ENCODE measurements at places on chromosomes 4 and X. TPM values are rescaled to one million over a fixed set of nuclear protein-coding genes. Genes with fewer than 3 reads are reported as not detected.

GRCh38 chr4:22356987-22357596 is 158.8 kb downstream of the ADGRA3 start:
- DNase-seq = no peak

- DNase-seq = no peak
Measured at GRCh38 chr4:133149932-133150471, 908 bp downstream of the PCDH10 start.

DNA sequence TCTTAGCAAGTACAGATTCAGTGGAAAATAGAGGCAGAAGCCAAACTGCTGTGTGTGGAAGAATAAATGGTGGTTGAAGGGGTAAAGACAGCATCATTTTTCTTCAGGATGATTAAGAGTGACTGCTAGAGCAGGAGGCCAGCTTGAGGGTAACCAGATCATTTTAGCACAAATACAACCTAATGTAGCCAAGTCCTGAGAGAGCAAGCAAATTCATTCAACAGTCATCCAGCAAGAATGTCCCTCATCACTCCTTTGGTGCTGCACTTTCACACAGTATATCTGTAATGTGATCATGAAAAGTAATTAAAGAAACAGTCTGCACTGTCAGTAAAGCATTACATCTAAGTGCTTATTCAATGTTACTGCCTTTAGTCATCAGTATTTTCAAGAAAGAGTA is 44.8 kb downstream of the NPFFR2 start:
- DNase-seq = no peak

GRCh38 chr4:11505221-11505971 is 76.7 kb upstream of the HS3ST1 start:
- DNase-seq = no peak

DNA sequence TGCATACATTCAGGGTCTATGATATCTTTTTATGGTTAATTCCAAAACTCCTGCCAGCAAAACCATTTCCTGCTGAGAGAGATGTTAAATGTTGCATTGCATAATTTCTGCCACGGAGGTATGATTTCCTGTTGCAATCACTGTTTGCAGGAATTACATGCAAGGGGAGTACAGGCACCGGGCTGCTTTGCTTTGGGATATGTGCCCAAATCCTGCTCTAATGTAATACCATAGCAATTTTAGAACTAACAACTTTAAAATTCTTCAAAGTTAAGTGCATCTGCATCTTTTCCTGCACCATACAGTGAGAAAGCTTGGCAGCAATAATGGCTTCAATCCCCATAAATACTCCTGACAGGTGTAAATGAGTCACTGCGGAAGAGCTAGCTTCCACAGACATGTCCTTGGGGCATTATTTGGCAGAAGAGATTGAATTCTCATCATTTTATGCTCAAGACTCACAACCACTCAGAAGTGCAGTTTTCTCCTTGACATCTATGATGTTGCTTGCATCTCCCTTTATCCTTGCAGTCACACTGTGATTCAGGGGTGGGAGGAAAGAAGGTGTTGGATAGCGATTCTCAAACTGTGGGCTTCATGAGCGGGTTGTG is 29.6 kb downstream of the TRIM2 start:
- DNase-seq = no peak

- DNase-seq = no peak
Measured at GRCh38 chrX:39582091-39582490, 515.7 kb downstream of the BCOR start.

DNA sequence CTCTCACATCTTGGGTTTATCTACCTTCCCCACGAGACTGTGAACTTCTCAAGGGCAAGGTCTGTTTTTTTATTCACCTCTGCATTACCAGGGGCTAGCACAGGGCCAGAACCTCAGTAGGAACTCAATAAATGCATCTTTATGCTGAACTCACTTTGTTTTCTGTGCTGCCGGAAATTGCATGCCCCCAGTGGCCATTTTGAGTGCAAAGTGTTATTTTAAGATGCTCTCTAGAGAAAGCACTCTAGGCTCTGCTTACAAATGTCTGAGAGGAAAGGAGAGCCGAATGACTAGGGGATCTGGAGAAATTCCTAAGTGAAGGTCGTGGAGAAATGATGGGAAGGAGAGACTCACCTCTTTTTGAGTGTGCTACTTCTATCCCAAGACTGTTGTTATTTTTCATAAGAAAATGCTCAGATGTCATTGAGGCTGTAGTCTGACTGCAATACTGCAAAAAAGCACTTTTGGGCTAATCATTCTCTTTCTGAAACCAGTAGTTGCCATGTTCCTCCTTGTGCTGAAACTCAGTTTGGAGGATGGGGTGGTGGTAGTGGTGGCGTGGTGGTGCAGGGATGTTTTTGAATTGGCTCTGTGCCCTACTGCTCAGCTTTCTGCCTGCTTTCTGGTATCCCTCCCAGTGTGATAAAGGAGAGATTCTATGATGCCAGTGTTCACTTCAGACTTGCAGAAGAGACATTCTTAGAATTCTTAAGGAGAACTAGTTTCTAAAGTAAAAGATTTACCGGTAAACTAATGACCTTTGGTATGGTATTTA is 41.3 kb downstream of the DOCK11 start:
- no peak for DNase-seq

DNA sequence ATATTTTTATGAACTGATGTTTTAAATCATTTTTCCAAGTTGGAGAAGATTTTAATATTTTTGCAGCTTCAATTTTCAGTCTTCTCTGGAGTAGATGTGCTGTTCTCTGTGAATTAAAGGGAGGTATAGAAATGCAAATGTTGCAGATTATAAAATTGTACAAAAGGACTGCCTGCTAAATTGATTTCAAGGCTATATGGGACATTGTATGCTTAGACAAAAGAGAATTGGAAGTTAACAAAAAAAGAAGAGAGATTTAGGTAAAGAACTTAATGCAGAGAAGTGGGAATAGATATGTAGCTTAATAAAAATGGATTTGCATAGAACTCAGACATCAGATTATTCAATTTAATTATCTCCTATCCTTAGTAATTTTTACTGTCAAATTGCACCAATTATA is 403.3 kb downstream of the ZIC3 start:
- DNase-seq = no peak

- DNase-seq = no peak
Measured at GRCh38 chr4:185920171-185920570, 108.2 kb upstream of the SORBS2 start.

PCDH18 gene
- 8.4 TPM for total RNA-seq

ASB12 gene
- 0.22 TPM for total RNA-seq

SLC16A2 gene
- total RNA-seq = 9.0 TPM

CD38 gene
- not detected for total RNA-seq

OCIAD2 gene
- 108 TPM for total RNA-seq

DGAT2L6 gene
- total RNA-seq = not detected

SYP gene
- 11.4 TPM for total RNA-seq
